ENCODE measurements at places on chromosomes 2 and 18.

- no peak for DNase-seq
Observed at GRCh38 chr18:25727281-25727985, 363.0 kb downstream of the SS18 start.

DNA sequence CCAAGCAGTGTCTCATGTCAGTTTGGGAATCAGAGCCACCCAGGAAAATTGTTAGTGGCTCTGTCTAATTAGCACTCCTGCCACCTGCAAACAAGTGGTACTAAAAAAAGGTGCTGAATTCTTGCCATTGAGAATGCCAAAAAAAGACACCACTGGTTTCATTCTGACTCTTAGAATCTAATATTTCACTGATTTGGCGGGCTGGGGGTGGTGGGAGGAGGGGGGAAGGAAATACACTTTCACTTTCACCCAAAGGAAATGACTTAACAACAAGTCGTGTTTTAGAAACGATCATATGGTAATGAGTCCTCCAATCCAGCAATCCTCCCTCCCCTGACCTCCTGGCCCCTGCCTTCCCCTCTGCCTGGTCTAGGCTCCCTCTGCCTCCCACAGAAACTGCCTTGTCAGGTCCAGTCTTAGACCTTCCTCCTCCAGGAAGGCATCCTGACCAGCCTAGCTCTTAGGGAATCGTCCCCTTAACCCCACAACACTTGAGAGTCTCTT is 4.4 kb upstream of the KLHL29 start:
- peak; percentile 56 for DNase-seq

DNA sequence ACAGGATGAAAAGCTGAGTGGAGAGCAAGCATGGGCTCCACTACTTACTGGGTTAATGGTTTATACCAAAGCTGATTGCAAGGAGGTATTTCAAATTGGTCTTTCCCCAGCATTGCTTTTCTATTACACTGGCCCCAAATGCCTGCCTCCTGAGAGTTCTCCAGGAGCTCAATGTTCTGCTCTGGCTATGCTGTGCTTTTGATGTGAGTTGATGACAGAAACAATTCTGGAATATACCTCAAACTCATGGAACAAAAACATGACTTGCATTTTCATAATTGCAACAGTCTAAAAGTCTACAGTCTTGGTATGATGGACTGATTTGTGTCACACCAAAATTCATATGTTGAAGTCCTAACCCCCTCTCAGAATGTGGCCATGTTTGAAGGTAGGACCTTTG is 258.0 kb downstream of the CDH20 start:
- DNase-seq: no peak

GRCh38 chr2:31415421-31415820 is 879 bp upstream of the XDH start:
- DNase-seq: no peak

DNA sequence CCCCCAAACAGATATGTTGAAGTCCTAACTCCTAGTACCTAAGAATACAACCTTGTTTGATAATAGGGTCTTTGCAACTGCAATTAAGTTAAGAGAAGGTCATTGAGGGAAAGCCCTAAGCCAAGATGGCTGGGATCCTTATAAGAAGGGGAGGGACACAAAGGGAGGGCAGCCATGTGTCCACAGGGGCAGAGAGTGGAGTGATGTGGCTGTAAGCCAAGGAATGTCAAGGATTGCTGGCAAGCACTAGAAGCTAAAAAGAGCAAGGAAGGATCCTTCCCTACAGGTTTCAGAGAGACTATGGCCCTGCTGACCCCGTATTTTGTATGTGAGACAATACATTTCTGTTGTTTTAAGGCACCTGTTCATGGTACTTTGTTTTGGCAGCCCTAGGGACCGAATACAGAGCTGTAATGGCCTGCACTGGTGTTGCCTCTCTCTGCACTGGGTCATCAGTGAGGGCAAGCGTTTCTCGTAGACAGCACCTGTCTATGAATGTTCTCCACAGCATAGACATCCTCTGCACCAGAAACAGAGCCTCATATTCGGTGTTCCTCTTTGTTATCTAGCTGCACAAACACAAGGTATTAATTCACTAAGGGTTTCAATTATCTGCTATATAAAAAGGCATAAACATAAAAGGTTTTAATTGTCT is 75.4 kb upstream of the AQP4 start:
- no peak for DNase-seq

- no peak for DNase-seq
Observed at GRCh38 chr2:134190062-134190806, 63.6 kb upstream of the MGAT5 start.

- DNase-seq: no peak
Observed at GRCh38 chr2:60285626-60286316, 267.7 kb downstream of the BCL11A start.

GRCh38 chr2:218323526-218324472 is 31.5 kb upstream of the TMBIM1 start:
- peak; percentile 26 for DNase-seq

DNA sequence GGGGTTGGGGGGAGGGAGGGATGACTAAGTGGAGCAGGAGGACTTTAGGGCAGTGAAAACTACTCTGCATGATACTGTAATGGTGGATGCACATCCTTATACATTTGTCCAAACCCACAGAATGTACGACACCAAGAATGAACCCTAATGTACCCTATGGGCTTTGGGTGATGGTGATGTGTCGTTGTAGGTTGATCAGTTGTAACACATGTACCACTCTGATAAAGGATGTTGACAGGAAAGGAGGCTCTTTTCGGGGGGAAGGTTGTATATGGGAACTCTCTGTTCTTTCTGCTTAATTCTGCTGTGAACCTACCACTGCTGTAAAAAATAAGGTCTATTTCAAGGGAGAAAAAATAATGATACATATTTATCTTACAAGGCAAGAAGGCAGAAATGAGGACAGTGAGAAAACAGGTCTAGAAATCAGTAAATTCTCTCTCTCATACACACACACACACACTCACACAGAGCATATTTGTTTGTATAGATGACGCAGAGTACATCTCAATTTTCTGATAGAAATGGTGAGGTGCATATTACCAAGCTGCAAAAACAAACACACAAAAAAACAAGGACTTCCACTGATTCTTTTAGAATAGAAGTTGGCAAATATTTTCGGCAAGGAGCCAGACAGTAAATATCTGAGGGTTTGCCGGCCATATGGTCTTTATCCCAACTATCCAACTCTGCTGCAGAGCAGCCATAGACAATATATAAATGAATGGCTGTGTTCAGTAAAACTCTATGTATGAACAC is 20.2 kb downstream of the FAM124B start:
- DNase-seq: no peak

GRCh38 chr2:202269585-202269984 is 4.0 kb downstream of the NOP58 start:
- DNase-seq: no peak

- no peak for DNase-seq
Observed at GRCh38 chr2:226828191-226828590, 7.7 kb upstream of the RHBDD1 start.

- no peak for DNase-seq
Observed at GRCh38 chr2:154556146-154556545, 142.3 kb upstream of the KCNJ3 start.

DNA sequence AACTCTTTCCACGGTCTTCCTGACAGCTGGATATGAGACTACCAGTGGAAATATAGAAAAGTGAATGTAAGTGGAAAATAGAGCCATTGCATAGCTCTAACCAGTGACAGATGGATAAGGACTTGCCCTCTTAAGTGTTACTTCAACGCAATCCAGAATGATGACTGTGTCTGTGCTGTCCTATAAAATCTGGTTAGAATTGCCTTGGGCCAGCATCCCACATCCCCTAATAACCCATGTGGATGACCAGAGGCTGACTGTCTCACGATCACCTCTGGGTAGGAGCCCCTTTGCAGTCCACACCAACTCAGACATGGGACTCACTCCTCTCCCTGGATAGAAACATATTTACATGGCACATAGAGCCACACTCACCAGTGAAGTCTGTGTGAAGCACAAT is 186.6 kb downstream of the C1D start:
- DNase-seq: no peak

- DNase-seq: no peak
Observed at GRCh38 chr18:7809978-7810377, 242.9 kb downstream of the PTPRM start.

DNA sequence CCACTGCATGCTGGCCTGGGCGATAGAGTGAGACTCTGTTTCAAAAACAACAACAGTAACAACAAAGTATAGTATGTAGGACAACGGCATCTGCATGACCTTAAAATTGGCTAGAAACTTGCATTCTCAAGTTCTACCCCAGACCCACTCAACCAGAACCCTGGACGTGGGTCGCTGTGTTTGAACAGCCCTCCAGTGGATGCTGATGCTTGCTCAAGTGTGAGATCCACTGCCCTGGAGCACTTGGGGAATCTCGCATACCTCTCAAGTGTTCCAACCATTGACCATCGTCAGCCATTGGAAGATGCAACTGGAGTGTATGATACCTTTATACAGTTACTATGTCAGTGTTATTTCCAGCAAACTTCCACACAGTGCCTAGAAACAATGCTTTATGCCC is 435.9 kb downstream of the DCDC2C start:
- no peak for DNase-seq

- DNase-seq: no peak
Observed at GRCh38 chr2:203804764-203805485, 62.6 kb upstream of the CTLA4 start.

- no peak for DNase-seq
Observed at GRCh38 chr2:238009563-238009962, 42.7 kb downstream of the UBE2F start.

DNA sequence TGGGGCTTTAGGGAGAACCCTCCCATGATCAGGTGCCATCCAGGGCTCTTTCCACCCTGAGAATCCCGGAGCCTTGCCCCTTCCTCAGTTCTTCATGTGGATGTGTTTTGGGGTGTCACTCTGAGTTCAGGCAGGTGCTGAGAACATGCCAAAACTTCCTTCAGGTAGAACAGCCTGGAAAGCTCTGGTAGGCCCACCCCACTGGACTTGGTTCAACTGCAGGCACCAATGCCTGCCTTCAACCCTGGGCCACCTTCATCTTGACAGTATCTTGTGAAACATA is 85.8 kb downstream of the EPAS1 start:
- no peak for DNase-seq

- DNase-seq: no peak
Observed at GRCh38 chr2:40579247-40579646, 127.4 kb upstream of the SLC8A1 start.

- DNase-seq: no peak
Observed at GRCh38 chr2:3121601-3122000, 256.0 kb downstream of the EIPR1 start.

GRCh38 chr2:159317392-159318088 is 31.0 kb upstream of the WDSUB1 start:
- no peak for DNase-seq

DNA sequence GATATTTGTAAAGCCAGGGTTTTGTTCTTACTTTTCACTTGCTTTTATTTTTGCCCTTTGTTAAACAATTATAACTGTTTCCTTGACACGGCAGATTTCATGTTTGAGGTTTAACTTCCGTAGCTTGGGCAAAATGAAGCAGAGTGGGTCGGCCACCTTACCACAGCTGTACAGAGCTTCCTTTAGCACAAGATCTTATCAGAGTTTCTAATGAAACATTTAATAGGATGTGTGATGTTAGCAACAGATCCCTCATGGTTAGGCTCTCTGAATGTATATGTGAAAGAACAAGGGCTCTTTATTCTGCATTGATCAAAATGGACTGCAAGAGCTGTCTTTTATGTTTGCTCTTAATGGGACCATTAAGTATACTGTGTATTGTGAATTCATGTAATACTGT is 22.3 kb downstream of the RNF125 start:
- peak; percentile 43 for DNase-seq

GRCh38 chr18:10899481-10899880 is 249.9 kb downstream of the PIEZO2 start:
- no peak for DNase-seq

- DNase-seq: no peak
Observed at GRCh38 chr2:159982270-159982669, 80.1 kb downstream of the PLA2R1 start.

DNA sequence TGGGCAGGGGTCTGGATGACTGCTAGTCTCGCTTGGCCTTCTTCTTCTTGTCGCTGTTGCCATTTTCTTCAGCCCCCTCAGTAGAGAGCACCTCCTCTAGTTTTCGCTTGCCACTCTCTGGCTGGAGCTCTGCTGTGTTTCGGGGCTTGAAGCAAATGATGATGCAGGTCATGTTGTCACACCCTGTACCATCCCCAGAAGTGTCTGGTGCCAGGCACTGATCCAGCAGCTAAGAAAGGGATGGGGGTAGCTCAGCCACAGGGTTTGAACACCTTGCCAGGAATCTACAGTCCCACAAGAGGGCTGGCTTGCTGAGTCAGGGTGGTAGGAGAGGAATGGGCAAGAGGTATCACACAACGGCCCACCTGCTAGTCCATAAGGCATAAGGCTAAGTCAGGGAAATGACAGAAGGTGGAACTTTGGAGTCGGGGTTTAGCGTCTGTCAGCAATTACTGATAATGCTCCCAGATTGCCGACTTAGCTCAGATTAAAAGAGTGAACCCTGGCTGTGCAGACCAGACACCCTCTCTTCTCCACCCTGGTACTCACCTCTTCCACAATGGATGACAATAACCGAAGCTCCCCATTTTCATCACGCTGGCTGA is 1.1 kb upstream of the ZNF513 start:
- no peak for DNase-seq

DNA sequence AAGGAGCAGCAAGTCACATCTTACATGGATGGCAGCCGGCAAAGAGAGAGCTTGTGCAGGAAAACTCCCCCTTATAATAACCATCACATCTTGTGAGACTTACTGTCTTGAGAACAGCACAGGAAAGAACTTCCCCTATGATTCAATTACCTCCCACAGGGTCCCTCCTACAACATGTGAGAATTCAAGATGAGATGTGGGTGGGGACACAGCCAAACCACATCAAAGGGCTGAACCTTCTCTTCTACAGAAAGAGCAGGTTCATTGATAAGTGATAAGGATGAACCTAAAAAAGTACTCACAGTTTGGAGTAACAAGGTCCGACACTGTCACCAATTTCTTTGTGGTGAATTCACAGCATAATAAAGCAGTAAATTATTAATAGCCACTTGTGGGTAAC is 422.2 kb upstream of the FSIP2 start:
- DNase-seq: no peak

DNA sequence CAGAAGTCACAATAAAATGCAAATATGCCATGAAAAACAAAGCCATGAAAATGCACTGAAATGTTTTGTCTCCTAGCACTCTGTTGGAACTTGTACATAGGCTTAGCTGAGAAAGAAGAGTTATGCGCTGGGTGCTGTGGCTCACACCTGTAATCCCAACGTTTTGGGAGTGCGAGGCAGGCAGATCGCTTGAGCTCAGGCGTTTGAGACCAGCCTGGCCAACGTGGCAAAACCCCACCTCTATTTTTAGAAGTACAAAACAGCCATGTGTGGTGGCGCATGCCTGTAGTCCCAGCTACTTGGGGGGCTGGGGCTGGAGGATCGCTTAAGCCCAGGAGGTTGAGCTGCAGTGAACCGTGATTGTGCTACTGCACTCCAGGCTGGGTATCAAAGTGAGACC is 39.9 kb downstream of the IRS1 start:
- DNase-seq: no peak

- DNase-seq: no peak
Observed at GRCh38 chr18:27121108-27121507, 64.0 kb downstream of the CHST9 start.

Measured in activated T-cell treated with anti-CD3 and anti-CD28 coated beads, Interleukin-2, amount 50 U/mL, for 48 hours (primary cell).